ENCODE measurements at places on chromosomes 2 and 18.

DNA sequence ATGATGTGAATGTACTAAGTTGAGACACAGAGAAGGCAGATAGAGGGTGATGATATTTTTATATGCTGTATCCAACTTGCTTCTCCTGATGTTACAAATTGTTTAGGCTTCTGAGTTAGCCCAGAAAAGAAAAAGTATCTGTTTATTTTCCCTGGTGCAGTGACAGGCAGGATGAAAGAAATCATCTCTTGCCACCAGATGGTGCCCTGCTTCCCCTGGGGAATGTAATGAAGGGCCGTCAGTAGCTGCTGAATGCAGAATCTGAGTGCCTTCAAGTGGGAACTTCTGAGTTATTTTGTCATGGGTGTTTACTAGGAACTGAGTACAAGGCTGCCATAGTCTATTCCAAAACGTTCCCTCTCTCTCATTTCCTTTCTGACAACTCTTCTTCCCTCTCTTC lies 525.6 kb downstream of the MBD2 start:
- no peak for DNase-seq

DNA sequence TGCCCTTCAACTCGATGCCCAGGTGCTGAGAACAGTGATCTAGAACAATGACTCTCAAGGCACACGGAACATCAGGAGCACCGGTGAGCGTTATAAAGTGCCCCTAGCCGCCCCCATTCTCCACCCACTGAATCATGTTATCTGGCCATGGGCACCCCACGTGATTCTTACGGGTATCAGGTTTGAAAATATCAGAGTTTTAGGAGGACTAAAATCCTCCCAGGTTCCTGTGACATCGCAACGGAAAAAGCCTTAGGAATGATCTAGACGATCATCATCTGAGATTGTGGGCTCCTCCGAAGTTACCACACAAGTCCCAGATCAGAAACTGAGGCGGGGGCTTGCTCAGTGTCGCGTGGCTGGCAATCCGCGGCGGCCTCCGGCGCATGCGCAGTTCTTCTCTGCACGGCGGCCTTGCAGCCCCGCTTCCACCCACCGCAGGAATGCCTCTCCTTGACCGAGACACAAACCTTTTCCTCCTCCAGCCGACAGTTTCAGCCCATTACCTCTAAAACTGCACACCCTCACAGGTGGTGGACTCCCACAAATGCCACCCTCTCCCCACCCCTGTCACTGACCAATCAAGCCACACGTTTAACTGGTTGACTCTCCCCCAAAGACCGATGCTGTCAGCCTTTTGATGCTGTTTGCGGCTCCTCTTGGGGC lies 5.8 kb upstream of the MRPL33 start:
- no peak for DNase-seq

GRCh38 chr2:220445429-220446105 lies 818.1 kb downstream of the SLC4A3 start:
- no peak for DNase-seq

DNA sequence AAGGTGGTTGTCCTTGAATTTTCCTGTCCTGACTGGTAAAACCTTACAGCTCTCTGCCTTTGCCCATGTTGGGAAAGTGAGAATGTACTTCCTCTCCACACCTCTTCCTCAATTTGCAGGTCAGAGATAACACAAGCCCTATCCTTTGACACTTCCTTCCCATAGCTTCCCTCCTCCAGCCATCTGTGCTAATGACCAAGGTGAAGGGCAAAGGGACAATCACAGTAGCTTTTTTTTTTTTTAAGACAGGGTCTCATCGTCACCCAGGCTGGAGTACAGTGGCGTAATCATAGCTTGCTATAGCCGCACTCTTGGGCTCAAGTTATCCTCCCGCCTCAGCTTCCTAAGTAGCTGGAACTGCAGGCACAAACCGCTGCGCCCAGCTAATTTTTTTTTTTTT lies 24.3 kb upstream of the STPG4 start:
- no peak for DNase-seq

DNA sequence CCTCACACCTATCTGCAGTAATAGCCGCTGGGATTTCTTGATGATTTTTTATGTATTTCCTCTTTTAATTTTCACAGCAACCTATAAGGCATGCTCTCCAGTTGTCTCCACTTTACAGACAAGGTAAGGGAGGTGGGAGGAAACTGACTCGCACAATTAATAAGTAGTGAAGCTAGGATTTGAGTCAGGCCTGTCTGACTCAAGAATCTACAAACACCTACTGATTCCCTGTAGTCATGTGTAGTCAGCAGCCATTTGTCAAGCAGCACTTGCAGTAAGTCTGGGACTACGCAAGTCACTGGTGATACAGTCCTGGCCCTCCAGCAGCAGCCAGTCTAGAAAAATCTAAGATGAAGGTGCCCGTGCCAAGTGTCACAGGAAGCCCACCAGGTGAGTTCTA lies 193.6 kb upstream of the PKDCC start:
- DNase-seq = no peak

DNA sequence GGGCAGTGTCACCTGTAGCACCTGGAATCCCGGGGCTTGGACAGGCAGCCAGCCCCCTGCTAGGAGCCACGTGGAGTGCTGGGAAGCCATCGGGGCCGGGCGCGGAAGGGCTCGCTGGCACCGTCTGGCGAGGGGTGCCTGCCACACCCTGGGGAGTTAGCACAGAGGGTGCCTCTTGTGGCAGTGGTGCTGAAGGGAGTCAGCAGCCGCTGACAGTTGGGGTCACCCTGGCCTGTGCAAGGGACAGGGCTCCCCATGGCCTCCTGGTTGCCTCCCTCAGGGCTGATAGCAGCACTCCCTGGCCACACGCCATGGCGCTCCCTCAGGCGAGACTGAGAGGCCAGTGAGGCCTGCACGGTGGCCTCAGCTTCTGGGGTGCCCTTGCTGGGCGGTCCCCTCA lies 13.9 kb upstream of the D2HGDH start:
- DNase-seq = no peak

DNA sequence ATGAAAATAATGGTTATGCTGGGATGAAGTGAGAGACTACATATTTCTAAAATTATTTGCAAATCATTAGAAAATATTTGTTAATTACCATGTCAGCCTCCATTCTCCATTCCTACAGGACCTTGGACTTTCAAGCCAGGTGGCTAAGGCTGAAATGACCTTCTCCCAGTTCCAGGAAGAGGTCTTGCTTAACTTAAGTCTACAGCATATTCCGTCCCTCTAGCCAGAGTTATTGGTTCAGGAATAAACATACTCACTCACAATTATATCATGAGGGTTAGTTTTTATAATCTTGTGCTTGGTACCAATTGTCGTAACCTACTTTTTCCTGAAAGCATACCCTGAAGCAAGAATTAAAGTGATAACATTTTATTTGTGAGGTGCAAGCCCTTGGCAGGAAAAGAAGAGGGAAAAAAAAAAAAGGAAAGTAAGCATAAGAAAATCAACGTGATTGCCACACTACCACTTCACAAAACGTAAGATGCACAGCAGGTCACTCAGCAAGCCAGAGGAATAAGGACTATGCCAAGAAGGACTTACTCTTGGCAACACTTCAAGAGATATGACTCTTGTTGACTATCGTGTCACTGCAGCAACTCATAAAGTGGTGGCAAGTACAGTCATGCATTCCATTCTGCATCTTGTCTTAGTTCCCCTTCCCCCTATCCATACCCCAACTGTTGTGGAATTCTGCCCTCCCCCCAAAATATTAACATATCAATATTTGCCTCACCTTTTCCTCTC lies 479.1 kb downstream of the MBD2 start:
- no peak for DNase-seq

DNA sequence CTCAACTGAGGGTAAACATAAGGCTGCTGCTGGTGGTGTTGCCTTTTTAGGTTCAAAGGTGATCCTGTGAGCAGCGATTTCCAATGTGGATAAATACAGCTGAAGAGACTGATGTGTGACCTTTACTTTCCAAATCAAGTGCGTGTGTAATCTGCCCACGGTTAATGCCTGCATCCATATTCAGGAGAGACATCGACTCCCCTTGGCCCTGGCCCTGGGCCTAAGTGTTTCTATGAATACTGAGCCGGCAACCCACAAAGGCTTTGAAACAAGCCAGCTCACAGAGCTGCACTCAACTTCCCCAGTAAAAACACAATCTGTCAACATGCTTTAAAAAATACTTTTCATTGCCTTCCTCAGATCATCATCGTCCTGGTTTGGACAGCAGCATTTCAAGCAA lies 1026.6 kb downstream of the TMEM182 start:
- DNase-seq = no peak

- peak; percentile 41 for DNase-seq
Measured at GRCh38 chr2:233385489-233386044, 31.3 kb downstream of the DGKD start.

DNA sequence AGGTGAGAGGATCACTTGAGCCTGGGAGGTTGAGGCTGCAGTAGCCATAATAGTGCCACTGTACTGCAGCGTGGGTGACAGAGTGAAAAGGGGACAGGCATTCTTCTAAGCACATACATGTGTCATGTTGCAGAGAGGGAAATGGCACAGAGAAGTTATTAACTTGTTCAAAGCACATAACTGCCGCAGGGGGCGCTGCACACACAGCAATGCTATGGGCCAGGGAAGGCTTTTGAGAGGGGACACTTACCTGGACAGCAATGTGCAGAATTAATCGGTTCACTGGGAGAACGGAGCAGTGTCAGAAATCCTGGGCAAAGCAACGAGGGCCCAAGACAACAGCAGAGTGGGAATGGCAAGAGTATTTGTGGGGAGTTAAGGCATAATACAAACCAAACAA lies 2.4 kb downstream of the SCYGR8 start:
- DNase-seq = no peak

GRCh38 chr18:28363124-28363523 lies 186.2 kb upstream of the CDH2 start:
- DNase-seq = no peak

DNA sequence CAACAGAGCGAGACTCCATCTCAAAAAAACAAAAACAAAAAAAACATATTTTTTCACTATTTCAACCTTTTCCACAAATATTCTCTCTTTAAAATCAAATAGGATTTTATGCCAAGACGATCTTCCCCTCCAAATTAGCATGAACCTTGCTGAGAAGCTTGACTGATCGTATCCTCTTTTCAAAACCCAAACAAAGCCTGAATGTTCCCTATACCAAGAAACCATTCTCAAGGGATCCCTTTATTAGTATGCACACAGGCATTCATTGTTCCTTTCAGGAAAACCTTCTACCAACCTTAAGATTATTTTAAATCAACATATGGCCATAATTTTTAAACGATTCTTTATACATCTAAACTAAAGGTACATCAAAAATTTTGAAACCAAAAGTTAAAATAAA lies 6.3 kb downstream of the SPIRE1 start:
- DNase-seq = no peak

GRCh38 chr2:27379836-27380625 lies 503 bp downstream of the ZNF513 start:
- no peak for DNase-seq

DNA sequence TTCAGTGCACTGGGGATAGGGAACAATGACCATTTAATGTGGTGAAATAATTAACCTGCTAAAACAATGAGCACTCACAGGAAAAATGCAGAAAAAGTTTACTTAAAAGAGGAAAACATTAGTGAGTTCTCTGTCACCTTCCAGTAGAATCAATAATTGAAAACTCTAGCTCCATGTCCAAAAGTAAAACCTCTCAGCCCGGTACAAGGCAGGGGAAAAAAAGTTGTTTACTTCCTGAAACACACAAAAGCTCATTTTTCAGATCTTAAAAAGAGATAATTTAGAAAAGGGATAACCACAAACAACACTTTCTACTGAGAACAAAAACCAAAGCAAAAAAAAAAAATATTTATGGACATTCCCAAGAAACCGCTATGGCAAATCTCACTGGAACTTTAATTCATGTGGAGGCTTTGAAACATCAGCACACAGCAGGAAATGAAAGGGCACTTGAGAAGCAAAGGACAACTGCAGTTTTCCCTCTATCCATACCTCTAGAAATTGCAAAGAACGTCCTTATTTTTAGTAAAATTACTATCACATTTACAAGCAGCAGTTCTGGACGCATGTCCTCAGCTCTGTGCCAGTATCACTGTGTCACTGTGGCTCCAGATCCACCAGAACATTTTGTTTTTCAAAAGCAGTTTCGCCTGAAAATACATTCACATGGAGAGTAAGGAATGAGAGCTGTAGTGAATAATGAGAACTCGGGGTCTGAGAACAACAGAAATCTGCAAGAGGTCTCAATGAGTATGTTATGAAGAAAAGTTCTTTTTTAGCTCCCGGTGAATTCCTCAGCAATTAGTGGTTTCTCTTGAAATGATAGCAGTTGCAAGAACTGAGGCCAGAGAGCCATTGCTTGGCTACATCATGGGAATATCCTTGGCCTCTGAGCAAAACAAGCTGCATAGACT lies 44.7 kb upstream of the DNAH7 start:
- no peak for DNase-seq

GRCh38 chr2:123659120-123659519 lies 366.0 kb upstream of the CNTNAP5 start:
- no peak for DNase-seq

DNA sequence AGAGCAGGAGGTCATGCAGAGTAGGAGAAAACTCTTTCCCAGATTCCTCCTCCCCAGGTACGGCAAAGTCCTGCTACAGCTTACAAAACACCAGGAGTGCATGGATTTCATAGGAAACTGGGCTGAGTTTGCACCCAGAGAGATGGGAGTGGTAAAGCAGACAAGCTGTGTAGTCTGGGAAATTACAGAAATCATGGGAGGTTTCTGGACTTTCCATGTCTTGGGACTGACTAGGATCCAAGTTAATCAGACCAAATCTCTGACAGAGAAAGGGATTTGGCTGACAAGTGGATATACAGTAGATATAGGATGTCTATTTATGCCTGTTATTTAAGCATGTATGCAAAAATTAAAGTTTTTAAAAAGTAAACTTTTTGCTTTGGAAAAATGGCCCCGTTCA lies 205.4 kb upstream of the ACVR2A start:
- no peak for DNase-seq

GRCh38 chr18:43382641-43383403 lies 105.5 kb upstream of the SYT4 start:
- no peak for DNase-seq

- DNase-seq = no peak
Measured at GRCh38 chr2:233061591-233062450, 1.7 kb downstream of the INPP5D start.

- DNase-seq = no peak
Measured at GRCh38 chr2:25572638-25573037, 100.7 kb downstream of the DTNB start.

GRCh38 chr18:58158459-58158858 lies 114.4 kb downstream of the NEDD4L start:
- no peak for DNase-seq

- no peak for DNase-seq
Measured at GRCh38 chr2:152762202-152762601, 43.8 kb downstream of the ARL6IP6 start.

DNA sequence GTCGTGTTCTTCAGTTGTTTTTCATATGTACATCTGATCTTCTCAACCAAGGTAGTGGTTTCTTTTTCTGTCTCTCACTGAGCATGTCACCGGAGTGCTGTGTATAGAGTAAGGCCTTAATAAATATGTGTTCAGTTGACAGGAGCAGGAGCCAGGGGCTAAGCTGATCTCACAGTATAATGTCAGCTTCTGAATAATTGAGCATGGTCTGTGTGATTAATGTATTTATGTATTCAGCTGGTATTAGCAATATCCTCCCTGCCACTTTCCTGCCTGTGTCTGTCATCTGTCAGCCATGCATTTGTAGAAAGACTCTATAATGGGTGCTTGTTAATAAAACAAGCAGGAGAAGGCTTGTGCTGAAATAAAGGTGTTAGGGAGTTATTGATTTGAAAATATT lies 198.9 kb downstream of the ADCYAP1 start:
- DNase-seq = no peak
